ENCODE measurements at places on chromosomes 1 and 21.
A peak's percentile ranks its signal among the peaks of the same experiment; 100 is the strongest.

DNA sequence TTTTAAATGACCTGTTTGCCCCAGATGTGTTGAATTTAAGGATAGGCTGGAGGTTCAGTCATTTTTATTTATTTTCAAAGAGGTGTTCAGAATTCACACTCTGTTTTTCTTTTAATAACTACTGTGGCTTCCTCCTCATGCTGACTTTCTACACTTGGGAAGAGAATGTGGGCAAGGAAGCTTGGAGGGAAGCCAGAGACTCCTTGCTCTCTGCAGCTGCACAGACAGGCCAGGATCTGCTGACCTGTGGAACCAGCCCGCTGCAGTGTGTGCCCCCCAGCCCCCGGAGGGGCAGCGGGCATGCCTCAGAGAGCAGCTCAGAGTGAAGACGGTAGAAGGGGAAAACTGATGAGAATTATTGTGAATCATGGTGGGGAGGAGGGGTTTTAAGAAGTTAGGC, 16.9 kb downstream of the MGST3 start:
- no peak for DNase-seq

DNA sequence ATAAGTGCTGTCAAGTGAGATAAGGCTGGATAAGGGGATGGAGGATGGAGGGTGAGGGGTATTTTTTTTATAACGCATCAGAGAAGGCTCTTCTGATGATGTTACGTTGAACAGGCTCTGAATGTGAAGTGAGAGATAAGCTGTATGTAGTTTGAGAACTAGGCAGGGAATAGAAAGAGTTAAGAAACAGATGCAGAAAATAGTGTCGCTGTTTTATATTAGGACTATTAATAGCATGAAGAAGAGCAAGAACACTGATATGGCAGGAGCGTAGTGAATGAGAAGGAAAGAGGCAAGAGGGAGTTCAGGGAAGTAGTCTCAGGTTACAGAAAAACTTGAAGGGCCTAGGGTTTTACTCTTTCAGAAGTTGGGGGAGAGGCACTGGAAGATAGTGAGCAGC, 59.8 kb downstream of the GPR88 start:
- DNase-seq, result no peak

- DNase-seq, result no peak
These were observed 81.6 kb upstream of the CACHD1 start for GRCh38 chr1:64388336-64388735.

GRCh38 chr1:152886085-152886484, 8.0 kb downstream of the SMCP start:
- DNase-seq, result no peak

GRCh38 chr1:164592634-164593033, 33.6 kb downstream of the PBX1 start:
- DNase-seq, result no peak

- no peak for DNase-seq
These were observed 56.8 kb downstream of the NFIA start for GRCh38 chr1:61138921-61139774.

GRCh38 chr21:33477066-33477465, 2.7 kb downstream of the TMEM50B start:
- DNase-seq, result no peak

- DNase-seq, result no peak
These were observed 1.6 kb downstream of the SLC30A1 start for GRCh38 chr1:211577277-211577818.

DNA sequence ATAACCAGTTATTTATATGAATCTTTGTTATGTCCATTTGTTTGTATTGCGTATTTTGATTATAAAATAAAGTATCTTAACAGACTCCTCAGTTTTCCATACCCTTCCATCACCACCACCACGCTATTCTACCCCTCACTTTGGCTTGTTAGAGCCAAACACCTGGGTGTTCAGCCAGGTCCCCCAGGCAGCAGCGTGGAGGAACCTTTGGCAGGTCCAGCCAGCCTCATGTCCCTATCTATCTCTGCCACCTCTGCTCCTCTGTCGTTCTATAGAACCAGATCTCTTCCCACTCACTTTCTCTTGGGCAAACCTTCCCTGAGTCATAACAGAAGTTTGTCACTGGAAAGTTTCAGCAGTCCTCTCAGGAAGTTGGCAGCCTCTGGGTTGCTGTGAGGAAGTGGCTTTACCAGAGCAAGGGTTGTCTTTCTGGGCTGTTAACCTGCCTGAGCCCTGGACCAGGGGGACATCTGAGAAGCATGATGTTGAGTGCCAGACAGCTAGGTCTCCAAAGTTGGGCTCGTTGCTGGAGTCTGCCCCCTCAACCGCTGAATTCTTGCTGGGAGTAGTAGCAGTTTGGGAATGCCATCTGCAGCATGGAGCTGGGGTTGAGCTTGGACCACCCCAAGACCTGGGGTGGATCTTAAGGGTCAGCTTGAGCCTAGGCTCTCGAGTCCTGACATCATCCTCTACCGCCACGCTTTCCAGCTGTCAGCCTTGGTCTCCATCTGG, 996 bp upstream of the SH3BGRL3 start:
- DNase-seq, result peak; percentile 79

DNA sequence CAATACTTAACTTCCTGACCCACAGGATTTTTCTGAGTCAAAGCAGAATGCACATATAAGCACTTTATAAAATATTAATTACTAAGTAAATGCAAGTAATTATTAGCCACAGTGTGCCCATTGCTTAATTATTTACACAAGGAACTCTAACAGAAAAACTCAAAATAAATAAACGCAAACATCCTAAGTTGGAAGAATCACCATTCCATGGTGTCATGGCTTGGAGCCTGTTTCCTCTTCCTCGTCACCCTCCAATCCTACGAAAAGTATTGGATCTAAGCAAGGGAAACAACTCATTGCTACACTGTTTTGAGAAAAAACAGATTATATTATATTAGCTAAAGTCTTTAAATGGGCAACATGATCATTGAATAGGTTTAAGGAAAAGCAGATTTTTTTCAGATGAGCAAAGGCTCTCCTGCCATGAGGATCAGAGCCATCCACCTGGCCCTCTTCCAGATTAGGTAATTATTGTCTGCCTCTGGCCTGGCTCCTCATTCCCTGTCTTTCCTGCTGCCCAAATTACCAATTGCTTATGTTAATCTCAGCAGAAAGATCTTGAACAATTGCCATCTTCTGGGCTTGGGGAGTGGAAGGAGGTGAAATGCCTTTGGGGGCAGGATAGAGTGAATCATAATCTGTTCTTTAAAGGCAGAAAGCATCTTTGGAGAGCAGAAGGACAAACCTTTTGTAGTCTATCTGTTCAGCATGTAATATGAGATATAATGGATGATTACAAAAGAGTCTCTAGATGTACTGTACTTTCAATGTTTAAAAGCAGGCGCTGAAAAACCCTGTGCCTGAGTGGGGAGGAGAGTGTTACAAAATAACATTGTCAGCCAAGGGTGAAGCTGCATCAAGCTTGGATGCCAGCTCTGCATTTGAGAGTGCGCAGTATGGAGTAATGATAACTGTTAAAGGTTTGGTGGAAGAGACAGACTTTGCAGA, 121.2 kb downstream of the DUSP10 start:
- DNase-seq, result no peak

DNA sequence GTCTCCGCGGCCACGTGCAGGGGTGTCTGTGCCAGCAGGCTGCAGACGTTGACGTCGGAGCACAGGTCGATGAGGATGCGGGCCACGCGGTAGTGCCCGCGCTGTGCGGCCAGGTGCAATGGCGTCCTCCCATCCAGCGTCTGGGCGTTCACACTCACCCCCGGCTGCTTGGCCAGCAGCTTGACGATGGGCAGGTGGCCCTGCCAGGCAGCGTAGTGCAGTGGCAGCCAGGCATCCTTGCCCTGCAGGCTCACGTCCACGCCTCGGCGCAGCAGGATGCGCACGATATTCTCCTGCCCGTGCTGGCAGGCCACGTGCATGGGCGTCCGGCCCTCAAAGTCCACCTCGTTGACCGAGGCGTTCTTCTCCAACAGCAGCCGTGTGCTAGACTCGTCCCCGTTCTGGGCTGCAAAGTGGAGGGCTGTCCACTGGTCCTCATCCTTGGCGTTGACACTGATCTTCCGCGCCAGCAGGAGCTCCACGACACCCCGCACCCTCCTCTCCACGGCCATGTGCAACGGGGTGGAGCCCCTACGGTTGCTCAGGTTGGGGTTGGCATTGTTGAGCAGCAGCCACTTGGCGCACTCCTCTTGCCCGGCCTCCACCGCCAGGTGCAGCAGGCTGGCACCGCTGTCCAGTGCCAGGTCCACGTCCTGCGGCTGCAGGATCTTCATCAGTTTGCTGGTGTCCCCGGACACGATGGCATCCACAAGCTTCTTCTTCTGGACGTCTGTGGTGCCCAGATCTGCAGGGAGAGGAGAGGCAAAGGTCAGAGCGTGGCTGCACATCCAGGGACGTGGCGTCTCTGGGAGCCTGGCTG, 25.4 kb downstream of the RIPK4 start:
- DNase-seq, result no peak

DNA sequence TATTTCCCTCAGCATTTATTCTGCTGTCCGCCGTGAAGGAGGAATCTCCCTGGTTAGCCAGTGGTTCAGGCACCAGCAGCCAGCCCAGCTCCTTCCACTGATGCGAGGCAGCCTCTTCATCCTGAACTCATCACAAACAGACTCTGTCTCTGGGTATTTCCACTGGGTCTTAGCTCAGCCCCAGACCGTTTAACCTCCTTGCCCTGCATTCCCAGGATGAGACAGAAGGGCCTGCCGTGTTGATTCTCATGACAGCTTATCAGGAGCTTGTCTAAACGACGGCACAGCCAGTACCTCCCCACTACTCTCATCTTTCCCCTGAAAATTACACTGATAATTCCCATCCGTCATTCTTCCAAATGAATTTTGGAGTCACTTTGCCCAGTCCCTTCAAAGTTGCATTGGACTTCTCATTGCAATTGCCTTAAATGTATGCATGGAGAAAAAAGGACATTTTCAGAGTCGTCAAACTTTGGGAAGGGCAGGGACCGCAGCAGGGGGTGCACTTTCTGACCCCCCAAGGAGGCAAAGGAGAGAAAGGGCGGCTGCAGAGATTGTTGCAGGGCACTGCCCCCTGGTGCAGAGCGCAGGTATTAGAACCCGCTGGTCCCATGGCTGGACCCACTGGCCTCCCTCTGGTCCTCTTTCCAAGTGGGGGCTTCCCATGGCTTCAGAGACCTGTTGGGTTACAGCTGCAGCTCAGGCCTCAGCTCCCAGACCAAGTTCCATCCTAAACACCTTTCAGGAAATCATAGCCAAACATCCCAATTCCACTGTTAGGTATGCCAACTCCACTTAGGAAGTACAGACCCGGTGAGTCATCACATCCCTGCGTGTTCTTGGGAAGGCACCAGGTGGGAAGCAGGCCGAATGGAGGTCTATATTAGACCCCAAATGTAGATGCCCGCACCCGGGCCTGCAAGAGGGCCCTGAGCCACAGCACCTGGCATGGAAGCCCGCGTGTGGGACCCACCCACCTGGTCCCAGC, 3.7 kb upstream of the MEGF6 start:
- no peak for DNase-seq

DNA sequence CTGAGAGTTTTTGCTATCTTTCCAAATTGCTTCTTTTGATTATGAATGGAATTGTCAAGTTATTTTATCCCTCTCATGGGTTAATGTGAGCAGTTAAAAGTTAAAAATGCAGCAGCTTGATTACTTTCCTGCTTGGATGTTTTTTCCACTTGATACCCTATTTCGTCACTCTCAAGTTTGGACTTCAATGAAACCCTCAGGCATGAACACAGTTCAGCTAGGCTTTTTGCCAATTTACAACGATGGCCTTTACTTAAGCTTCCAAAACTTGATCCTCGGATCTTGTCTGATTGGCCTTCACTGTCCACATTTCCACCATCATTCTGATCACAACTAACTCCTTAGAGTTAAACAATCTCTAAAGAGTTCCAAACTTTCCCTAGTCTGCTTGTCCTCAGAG, 752.4 kb upstream of the PRMT6 start:
- no peak for DNase-seq

DNA sequence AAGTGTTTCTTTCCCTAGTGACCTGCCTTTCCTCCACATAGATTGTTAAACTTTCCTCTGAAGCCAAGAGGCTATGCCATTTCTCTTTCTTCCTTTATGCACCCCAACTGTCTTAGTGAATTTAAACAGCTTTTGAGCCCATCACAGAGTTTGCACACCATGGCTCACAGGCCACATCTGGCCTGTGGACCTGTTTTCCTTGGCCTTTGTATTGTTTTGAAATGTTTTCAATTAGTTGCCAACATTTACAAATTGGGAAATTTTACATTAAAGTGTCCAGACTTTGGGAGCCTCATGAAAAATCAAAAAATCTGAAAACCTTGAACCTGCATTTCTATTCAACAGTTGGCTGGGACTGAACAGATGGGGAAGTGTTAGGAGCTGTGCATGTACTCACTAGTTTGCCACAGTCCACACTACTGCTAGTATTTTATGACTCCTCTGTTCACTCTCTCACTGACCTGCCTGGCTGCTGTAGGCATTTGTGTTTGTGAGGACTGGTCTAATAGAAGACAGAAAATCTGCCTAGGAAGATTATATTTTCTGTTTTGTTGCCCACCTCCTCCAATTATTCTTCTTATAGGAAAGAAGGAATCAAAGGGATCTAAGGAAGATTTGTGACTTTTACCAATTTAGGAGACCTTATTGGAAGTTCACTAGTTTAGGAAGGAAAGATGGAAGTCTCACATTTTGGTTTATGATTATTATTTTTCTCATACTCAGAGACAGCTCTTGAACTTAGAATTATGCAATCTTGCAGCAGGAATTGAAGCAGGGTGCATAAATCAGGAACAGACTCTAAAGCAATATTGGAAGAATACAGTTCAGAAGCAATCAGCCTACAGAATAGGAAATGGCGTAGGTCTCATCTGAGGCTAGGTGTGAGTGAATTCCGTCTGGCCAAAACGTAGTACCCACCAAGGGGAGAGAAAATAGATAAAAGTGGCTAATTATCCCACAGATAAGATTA, 134.7 kb downstream of the HLX start:
- no peak for DNase-seq

DNA sequence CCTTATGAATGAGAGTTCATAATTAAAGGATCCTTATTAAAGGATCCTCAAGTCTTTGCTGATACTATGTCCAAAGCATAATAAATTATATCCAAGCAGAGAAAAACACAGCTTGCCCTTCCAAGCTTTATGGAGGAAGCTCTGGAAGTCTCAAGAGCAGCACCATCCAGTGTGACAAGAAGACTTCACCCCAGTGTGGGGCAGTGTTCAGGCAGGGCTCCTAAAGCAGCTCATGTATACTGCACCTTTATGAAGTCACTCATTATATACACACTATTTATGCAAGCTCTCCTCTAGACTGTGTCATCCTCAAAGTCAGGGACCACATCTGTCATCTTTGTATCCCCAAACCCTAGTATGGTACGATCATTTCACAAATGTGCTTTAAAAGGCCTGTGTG, 11.9 kb upstream of the CCN1 start:
- no peak for DNase-seq
